ENCODE measurements at places on chromosomes 7 and 10.

- no peak for DNase-seq
Measured at GRCh38 chr10:12709521-12709963, 292.0 kb downstream of the CCDC3 start.

- no peak for DNase-seq
Measured at GRCh38 chr7:96654630-96655188, 54.9 kb downstream of the SEM1 start.

GRCh38 chr7:81934596-81935301 is 164.9 kb upstream of the HGF start:
- DNase-seq, result no peak

DNA sequence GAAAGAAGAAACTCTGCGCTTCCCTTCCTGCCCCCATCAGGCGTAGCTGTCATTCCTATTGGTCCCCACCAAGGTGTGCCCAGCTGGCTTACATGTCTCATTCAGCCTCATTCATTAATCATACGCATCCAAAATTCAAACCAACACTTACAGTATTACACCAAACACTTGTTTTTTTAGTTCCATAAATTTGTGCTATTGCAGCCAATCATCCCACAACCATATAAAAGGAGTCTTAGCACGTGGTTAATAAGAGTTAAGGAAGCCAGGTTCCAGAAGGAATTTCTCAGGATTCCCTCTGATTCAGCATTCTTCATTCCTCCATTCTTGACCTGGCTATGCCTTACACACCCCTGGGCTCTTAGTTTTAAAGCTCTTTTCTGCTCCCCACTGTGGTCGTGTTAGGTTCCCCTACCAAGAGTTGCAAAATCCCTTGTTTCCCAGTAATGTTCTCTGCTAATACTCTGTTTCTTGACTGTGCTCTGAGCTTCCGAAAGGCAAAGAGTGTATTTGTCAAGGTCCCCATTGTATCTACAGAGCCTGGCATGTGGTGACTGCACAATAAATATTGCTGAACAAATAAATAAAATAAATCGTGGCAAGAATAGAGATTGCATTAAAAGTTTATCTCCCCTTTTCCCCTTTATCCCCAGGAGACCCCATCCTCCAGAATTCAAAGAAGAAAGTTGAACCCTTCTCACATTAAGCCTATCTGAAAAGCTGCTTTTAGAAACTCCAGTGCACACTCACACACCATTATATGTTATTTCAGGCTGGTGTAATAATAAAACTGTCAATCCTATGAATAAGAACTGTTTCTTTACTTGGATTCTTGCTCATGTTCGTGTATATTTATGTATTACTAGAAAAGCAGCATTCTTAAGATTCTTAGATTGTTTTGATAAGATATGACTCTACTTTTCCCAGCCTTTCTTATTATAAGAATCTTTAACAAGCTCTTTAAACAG is 514.4 kb downstream of the INHBA start:
- no peak for DNase-seq

DNA sequence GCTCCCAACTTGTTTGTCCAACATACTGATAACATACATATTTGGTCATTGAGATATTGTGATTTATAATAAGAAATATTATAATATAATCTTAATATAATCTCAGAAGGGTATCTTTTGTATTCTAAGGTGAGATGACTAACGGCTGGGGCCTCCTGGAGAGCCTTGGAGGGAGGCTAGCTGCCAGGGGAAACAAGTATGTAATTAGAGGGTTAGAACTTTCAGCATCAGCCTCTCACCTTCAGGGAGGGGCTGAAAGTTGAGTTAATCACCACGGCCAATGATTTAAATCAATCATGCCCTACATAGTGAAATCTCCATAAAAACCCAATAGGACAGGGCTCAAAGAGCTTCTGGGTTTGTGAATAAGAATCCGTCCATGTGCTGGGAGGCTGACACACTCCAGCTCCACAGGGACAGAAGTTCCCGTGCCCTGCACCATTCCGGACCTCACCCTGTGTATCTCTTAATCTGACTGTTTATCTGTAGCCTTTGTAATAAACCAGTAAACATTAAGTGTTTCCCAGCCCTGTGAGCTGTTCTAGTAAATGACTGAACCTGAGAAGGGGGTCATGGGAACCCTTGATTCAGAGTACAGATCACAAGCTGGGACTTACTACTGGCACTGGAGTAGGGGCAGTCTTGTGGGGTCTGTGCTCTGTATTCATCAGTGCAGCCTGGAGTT is 86.3 kb upstream of the STEAP1B start:
- no peak for DNase-seq

DNA sequence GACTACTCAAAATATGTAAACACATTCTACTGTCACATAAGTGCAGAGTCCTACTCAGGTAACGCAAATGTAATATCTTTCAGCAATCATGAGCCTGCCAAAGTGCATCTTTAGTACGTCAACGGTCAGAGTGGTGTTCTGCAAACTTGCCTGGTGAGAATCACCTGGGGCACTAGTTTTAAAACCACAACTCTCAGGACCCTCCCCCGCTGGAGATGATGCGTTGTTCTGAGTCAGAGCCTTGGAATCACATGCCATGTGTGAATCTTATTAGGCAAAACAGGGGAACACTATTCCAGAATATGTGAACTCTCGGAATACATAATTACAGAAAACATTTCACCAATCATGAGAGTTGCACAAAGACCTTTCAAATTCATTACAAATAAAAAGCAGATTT is 115.7 kb downstream of the TPK1 start:
- no peak for DNase-seq

DNA sequence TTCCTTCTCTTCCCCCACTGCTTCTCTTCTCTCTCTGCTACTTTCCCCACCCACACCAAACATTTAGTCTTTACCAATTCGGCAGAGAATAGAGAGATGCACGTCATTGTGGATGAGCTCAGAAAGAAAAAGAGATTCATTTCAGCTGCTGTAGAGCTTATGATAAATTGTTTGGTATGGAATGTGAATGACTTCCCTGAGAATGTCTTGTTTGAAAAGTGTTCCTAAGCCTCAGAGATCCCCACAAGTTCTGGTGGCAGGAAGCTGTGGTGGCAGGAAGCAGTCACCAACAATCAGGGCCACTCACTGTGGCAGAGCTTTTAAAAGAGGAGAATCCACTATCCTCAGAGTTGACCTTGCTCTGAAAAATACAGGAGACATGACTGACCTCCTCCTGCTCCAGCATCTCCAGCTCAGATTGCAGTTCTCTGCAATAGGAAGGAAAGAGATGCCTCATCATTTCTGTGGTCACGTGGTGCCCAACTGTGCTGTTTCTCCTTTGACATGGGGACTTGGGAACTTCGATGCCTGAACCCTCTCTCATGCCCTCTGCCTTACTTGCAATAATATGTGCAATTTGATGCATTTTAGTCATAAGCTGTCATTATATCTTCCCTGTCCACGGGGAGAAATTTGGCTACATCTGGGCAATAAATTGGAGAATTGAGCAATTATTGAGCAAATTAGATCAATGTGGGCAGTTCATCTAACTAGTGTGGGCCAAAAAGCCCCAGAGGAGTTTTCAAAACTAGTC is 76.5 kb downstream of the BMPER start:
- DNase-seq, result no peak

- DNase-seq, result no peak
Measured at GRCh38 chr10:297567-297966, 162.3 kb downstream of the ZMYND11 start.

- DNase-seq, result no peak
Measured at GRCh38 chr7:100022621-100023020, 7.2 kb downstream of the ZKSCAN1 start.

DNA sequence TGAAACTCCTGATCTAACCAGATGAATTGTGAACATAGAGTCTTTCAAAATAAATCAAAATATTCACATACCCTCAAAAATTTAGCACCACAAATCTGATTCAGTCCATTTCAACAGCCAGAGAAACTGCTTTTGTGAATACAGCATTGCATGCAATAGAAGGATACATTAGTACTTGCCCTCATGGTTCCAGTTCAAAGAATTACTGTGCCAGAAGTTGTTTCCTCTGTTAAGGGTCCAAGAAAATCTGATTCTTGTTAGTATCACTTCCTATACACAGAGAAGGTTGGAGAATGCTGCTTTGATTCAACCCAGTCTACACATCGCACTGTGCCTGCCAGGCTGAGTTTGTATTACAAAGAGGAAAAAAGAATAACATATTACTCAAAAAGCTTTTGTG is 115.6 kb downstream of the TFEC start:
- no peak for DNase-seq

GRCh38 chr7:5429253-5429856 is 5.7 kb upstream of the TNRC18 start:
- peak; percentile 33 for DNase-seq

- no peak for DNase-seq
Measured at GRCh38 chr10:113441220-113441619, 111.6 kb upstream of the HABP2 start.

DNA sequence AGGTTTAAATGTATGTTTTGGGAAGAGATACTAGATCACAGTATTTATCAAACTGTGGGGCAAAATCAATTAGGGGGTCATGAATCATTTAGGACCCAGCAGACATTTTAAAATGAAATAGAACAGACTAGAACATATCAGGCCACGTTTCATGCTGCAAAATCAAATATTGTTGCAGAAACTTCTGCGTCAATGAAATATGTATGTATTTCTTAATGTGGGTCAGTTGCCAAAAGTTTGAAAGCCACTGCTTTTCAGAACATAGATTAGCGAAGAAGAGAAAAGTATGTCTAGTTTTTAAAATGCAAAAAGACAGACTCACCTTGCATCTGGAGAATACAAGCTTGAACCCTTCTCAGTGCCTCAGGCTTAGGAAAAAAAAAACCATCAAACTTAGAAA is 102.7 kb upstream of the BMPER start:
- no peak for DNase-seq

- no peak for DNase-seq
Measured at GRCh38 chr10:71727105-71727737, 7.6 kb upstream of the C10orf105 start.

- peak; percentile 41 for DNase-seq
Measured at GRCh38 chr7:85090143-85090542, 96.7 kb downstream of the SEMA3D start.

DNA sequence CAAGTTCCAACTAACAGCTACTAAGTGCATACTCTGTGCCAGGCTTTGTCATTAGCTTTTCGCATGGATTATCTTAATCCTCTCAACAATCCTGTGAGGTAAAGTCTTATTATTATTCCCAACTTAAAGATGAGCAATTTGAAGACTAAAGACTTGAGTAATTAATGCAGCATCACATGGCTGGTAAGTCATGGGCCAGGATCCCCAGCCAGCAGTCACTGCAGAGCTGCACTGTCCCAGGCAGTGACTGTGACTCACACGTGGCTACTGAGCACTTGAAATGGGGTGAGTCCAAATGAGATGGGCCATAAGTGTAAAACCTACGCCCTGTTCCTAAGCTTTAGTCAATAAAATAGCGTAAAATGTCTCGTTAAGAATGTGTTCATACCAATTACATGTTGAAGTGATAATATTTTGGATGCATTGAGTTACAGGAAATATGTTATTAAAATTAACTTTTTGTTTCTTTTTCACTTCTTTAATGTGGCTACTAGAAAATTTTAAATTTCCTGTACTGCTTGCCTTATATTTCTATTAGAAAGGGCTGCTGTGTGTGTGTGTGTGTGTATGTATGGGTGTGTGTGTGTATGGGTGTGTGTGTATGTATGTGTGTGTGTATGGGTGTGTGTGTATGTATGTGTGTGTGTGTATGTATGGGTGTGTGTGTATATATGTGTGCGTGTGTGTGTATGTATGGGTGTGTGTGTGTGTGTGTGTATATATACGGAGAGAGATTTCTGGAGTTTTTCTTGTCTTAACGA is 756.3 kb downstream of the AUTS2 start:
- no peak for DNase-seq

Data from SK-N-DZ (cell line).